ENCODE measurements at places on chromosomes 5 and 9.

GRCh38 chr9:693201-694091 is 148.1 kb upstream of the DMRT1 start:
- no peak for DNase-seq

- no peak for DNase-seq
These were observed 10.7 kb downstream of the SLC25A25 start for GRCh38 chr9:128078504-128079434.

- DNase-seq = no peak
These were observed 60.5 kb upstream of the FAM120A start for GRCh38 chr9:93390953-93391515.

DNA sequence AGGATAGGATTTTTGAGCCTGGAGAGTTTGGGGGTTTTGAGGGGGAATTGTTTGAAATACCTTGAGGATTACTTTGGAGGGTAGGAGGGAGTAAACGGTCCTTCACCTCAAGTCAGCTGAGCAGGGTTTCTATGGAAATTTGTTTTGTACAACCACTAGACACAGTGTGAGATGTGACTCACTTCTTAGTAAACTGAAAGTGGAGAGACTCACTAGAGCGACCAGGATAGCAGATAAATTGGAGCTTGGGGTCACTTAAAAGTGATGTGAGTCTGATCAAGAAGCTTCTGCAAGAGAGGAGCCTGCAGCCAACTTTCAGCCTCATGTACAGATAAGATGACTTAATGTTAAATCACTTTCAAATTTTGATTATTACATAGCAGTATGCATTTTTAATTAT is 1945.9 kb upstream of the NUDT12 start:
- no peak for DNase-seq

DNA sequence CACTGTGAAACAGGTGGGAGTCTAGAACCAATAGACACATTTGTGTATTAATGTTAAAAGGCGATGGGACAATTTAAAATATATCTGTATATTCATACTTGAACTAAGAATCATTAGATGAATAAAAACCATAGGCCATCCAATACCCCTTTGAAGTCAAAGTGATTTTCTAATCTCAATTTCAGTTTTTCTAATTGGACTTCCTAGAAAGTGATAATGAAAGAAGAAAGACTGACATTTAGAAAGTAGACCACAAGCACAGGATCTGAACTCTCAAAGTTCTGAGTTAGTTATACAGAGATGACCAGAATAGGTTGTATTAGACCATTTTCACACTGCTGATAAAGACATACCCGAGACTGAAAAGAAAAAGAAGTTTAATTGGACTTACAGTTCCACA is 412.8 kb upstream of the PIK3R1 start:
- DNase-seq = no peak

DNA sequence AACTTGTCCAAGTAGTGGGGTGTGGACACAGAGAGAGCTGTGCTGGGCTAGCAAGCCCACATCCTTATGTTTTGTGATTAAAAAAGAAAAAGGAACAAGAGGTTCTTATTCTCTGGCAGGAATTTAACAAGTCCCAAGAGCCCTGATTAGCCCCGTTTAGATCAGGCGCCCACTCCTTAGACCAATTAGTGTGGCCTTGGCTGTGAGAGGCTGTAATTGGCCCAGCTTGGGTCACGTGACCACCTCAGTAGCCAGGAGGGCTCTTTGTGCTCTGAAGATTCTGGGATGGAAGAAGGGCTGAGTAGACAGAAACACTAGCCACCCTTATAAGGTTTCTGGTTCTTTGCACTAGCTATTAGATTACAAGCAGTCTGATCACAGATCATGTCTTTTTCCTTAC is 31.1 kb downstream of the GCNT4 start:
- DNase-seq = no peak

DNA sequence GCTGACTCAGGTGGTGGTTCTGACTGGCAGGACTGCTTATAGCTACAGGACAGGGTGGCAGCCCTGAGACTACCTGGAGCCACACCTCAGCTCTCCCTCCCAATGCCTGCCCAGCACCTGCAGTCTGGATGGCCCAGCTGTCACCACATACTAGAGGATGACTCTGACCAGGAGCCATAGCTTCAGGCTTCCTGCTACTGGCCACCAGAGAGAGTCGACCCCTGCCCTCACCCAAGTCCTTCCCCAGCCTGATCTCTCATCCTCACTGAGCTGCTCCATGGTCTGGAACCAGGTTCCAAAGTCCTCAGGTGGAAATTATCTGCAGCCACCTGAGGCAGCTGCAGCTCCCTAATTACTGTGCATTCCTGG is 25.6 kb upstream of the TDRD7 start:
- DNase-seq = no peak

- no peak for DNase-seq
These were observed 33.8 kb upstream of the ANXA2R start for GRCh38 chr5:43073597-43074546.

DNA sequence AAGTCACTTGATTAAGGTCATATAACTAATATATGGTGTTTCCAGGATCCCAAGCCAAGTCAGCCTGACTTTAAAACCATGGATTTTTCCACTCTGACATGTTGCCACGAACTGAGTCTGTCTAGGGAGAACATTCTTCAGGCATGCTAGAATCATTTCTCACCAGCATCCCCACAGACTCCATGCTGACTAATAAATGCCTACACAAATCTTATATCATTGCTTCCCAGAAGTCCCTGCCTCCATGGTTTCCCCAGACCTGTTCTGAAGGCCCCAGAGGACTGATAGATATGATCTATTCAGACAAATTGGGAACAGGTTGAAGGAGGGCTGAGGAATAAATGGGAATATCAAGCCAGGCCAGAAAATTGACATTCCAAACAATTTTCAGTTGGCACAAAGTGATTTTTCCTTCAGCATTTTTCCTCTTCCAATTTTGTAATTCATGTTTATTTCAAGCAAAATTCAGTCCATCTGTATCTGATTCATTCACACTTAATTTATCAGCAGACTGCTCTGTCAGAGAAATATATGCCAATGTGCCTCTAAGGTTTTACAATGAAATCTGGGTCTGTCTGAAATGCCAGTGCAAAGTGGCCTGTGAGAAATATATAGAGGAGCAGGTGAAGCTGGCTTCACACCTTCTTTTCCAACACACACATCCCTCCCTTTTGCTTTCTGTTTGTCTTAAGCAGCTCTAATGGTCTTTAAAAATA is 413.6 kb upstream of the TNC start:
- no peak for DNase-seq

GRCh38 chr9:34310215-34310614 is 18.9 kb downstream of the KIF24 start:
- no peak for DNase-seq

DNA sequence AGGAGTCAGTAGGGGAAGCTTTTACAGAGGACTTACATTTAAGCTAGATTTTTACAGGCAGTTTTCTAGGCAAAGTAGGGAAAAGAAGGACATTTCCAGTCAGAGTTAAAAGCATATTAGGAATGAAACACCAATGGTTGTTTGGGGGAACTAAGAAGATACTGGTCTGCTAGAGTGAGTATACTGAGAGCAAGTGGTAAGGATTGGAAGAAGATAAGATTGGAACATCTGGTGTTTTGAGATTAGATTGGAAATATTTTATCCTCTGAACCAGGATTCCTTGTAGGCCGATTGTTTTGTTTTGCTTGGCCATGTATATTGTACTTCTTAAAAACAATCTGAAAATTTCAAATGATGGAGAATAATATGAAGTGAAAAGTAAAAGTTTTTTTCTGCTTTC is 7.7 kb downstream of the FBXO38 start:
- no peak for DNase-seq
